Activated gamma-delta T cell (primary cell): ENCODE measurements at places on chromosomes 16 and 17.

DNA sequence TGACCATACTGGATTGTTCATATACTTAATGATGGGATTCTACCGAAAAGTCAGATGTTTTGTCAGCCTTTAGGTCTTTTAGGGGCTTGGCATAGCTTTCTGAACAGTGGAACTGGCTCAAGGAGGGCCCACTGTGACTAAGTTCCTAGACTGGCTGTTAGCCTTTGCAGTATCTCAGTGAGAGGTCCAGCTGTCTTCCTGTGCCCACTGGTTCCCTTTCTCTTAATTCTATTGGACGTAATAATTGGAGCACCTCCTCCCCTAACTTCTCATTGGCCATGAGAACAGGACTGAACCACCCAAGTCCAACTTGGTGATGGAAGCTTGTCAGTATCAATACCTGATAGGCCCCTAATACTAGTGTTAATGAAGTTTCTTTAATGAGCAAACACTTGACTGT lies 13.5 kb downstream of the KPNA2 start:
- DNase-seq, result no peak

GRCh38 chr16:29943846-29944799 lies 17.8 kb upstream of the TMEM219 start:
- no peak for DNase-seq

DNA sequence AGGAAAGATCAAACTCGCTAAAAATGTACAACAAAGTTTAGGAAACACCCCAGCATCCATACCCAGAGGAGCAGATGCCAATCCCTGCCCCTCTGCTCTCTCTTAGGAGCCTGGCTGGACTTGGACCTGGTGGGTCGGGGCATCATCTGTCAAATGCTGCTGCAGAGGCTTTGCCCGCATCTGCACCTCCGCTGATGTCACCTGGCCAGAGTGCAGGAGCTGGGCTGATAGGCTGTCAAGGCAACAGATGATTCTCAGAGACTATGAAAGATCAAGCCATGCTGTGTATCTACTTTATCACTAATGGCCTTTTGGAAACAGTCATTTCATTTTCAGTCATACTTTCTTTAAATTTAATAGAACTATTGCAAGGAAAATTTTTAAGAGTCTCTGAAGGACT lies 15.9 kb upstream of the LCMT1 start:
- no peak for DNase-seq

DNA sequence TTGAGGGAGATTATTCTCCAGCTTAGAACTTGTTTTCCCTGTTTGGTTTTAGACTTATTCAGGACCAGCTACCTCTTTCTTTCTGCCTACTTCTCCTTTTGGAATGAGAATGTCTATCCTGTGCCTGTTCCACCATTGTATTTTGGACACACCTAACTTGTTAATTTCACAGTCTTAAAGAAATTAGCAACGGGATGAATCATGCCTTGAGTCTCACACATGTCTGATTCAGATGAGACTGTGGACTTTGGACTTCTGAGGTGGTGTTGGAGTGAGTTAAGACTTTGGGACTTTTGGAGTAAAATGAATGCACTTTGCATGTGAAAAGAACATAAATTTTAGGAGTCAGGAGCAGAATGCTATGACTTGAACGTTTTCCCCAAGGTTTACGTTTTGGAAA lies 581.4 kb downstream of the CDH11 start:
- DNase-seq, result no peak

- no peak for DNase-seq
These were observed 21.5 kb downstream of the GPR179 start for GRCh38 chr17:38322156-38322779.

GRCh38 chr16:69823831-69824563 lies 61.9 kb downstream of the WWP2 start:
- DNase-seq, result no peak

DNA sequence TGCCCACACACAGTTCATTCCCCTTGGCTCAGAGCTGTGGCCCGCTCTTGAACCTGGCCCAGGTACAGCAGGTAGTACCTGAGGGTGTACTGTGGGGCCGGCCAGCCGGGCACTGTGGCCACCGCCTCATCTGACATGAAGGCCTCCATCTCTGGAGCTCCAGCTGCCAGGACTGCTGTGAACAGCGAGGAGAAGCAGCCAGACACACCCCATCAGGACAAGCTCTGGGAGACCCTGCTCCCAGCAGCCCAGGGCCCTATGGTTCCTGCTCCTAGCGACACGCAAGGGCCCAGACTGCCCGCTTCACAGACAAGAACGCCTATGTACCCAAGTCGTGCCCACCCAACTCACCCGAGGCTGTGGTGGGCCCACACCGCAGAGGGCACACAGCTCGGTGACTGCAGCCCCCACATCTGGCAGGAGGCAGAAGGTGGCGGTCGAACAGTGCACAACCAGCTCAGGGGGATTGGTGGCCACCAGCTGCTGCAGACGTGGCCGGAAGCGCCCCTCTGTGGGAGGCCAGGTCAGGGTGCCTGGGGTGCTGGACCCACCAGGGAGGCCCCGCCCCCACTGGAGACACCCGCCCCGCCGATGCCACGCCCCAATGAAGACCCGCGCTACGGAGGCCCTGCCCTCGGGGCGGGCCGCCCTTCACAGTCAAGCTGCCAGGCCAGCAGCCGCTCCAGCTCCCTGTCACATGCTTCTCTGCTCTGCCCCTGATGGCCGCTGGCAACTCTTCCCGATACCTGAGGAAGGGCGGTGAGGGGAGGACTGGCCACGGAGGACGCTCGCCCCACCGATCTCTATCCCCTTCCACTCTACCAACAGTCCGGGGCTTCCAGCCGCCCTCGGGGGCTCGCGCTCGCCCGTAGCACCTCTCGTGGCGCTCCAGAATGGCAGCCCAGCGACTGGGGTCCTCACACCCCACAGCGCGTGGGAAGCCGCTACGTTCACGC lies 1.1 kb upstream of the STUB1 start:
- DNase-seq, result no peak

- no peak for DNase-seq
These were observed 115.4 kb upstream of the ZFHX3 start for GRCh38 chr16:73163238-73163815.

DNA sequence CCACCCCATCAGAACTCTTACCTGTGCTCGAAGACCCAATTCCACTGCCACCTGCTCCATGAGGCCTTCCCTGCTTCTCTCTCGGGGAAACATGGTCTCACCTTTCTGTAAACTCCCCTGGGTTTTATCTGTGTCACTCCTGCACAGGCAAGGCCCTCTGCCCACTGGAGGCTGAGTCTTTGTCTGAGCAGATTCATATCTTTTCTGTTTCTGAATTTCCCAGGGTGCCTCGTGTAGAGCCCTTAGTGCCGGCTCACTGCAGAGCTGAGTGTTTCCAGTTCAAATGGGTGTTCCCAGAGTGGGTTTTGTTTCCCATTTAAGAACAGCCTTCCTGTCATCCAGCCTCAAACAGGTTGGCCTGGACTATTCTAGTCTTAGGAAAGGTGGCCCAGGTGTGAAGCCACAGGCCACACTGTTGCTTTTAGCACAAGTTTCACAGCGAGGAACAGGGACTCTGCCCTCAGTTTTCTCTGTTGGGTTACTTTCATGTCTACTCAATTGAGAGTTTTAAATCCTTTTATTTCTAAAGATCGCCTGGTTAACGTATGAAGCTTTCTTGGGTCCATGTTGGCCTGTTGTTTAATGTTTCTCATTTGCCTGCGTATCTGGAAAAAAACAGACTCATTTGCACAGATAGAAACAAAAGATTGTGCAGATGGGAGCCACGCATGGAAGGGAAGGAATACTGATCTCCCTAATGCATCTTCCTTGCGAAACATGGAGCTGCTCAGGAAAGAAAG lies 228.7 kb downstream of the MSI2 start:
- no peak for DNase-seq

GRCh38 chr16:17101646-17102045 lies 369.1 kb downstream of the XYLT1 start:
- no peak for DNase-seq

DNA sequence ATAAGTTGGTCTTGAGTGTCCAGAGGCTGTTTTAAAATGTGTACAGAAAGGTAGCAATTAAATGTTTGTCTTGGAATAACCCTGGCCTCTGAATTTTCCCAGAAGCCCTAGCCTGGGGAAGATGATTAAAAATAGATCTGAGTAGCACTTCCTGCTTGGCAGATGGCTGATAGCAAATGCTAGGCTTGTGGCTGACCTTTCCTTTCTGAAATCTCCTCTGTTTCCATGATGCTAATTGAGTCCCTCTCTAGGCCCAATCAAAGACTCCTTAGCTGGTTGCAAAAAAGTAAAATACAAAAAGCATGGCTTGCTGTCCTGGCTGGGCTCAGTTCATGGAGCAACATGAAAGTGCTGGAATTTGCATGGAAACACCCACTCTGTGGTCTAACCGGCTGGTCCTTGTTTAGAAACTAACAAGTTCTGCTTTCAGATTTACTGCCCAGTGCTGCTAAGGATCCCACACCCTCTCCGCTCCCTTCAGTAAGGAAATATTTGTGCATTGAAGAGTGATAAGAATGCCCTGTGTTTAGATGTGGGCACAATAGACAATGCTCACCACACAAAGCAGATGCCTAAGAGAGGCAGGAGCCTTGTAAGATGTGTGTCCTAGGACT lies 40.8 kb downstream of the YPEL2 start:
- no peak for DNase-seq

DNA sequence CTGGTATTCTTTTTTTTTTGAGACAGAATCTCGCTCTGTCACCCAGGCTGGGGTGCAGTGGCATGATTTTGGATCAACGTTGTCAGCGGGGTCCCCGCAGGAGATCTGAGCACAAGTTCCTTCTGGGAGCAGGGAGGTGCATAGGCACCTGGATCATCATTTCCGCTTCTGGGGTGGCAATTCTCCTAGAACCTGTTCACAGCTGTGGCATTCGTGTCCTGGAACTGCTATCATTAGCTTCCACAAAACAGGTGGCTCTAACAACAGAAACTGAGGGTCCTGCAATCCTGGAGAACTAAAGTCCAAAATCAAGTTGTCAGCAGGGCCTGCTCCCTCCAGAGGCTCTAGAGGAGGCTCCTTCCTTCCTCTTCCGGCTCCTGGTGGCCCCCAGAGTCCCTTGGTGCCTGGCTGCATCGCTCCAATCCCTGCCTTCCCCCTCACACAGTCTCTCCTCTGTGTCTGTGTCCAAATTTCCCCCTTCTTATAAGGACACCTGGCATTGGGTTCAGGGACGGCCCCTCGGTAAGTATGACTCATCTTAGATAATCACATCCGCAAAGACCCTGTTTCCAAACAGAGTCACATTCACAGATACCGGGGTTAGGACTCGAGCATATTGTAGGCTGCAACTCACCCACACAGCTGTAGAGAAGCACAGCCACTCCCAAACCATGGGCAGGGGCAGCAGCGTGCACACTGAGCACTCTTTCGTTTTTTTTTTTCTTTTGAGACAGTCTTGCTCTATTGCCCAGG lies 43.5 kb upstream of the KLHDC4 start:
- DNase-seq, result no peak

DNA sequence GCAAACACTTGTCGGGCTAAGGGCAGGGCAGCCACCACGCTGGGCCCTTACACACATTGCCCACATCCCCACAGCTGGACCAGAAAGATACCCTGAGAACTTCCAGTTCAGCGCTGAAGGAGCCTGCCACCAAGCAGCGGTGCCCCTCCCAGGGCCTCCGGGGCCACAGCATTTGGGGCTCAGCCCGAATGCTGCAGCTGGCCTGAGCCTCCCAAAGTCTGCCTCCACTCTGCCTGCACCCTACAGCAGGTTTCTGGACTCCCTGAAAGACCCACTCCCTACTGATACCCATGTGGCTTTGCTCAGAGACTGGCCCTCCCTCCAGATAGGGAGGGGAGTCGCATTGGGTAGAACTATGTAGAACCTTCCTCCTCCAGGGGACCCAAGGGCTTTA lies 1.5 kb downstream of the MCRIP1 start:
- DNase-seq, result no peak

DNA sequence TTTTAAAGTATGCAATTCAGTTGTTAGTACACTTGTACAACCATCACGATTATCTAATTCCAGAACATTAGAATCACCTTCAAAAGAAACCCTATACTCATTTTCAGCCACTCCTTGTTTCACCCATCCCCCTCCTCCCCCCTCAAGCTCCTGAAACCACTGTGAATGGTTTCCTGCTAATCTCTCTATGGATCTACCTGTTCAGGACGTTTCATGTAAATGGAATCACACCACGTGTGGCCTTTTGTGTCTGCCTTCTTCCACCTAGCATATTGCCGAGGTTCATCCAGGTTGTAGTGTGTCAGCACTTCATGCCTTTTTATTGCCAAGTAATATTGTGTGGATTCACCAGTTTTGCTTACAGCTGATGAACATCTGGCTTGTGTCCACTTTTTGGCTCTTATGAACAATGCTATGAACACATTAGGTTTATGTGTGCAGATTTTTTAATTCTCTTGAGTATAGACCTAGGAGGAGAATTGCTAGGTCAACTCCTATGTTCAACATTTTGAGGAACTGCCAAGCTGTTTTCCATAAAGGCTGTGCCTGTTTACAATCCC lies 17.8 kb downstream of the EIF4A3 start:
- no peak for DNase-seq

GRCh38 chr17:19372866-19373504 lies 5.3 kb upstream of the MAPK7 start:
- no peak for DNase-seq

DNA sequence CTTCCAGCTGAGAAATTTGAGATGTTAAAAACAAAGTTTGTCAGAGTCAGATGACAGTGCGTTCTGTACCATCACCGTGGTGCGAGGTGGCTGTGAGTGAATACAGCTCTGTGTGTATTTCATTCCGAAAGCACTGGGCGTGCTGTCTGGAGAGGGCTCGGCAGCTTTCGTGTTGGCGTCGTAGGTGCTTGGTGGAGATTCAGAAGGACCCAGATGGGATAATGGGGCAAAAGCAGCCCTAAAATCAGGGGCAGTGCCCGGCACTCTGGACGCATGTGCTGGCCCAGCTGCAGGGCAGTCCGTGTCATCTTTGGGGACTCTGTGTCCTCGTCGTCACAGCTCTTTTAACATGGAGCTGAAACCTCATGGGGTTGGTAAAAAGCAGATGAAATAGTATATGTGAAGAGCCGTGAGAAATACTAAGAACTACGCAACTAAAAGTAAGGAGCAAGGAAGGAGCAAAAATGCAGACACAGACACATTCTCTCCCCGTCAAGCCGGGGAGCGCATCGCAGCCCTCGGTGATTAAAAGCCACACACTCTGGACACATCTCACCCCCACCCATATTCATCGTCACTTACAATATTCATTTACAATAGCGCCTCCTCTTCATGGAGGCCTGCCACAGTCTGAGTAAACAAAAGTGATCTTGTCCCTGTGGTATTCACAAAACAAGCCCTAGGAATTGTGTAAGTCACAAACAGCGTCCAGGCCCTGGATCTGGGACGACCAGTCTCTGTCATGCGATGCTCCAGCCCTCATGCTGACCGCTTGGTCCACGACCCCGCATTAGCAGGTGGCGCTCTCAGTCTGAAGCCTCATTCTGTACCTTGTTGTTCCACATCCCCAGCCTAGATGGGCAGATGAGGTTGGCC lies 206.7 kb downstream of the RPTOR start:
- DNase-seq, result no peak

DNA sequence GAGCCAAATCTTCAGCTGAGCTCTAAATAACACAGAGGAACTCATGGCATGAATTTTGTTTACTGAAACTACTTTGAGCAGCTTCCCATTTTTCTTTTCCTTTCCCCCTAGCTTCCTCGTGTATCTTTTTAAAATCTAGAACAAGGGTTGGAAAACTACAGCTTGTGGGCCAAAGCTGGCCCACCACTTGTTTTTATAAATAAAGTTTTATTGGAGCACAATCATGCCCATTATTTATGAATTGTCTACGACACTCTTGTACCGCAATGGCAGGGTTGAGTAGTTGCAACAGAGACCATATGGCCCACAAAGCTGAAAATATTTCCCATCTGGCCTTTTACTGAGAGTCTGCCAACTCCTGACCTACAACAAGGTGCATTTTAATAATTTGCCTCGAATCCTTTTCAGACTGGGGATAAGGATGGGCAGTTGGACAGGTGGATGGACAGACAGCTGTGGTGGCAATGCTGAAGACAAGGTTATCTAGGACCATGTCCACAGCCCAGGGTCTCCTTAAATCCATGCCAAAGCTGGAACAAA lies 87.7 kb downstream of the RMI2 start:
- DNase-seq, result no peak
